COR-L47 (cell line): ENCODE measurements at places on chromosomes 1 and 21.

DNA sequence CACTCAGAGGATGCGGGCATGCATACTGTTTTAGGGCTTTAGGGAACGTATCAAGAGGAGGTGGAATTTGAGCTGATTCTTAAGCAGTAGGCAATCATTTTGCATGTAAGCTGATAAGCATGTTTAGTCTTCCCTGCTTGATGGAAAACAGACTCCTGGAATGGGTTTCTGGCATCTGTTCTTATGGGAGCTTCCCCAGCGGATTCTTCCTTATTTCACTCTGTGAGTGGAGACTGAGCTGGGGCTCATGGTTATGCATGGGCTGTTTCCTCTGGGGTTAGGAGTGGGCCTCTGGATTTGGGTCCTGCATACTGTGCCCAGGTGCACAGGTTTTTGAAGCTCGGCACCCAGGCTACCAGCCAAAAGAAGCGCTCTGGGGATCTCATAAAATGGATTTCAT, 93.4 kb downstream of the DIRAS3 start:
- DNase-seq = no peak

- DNase-seq = no peak
These were observed 26.8 kb downstream of the HSF2BP start for GRCh38 chr21:43632373-43632905.

- DNase-seq = no peak
These were observed at the start of gene C4BPB for GRCh38 chr1:207088701-207089626. TSS of gene C4BPB (plus strand) at chr1:207088860. CDS start at chr1:207089532, 672 bp downstream.

GRCh38 chr1:108113496-108113895, 86.6 kb downstream of the SLC25A24 start:
- no peak for DNase-seq

GRCh38 chr1:94417978-94418663, at the start of gene ABCD3:
TSS of gene ABCD3 (plus strand) at chr1:94418389. CDS start at chr1:94418479, 90 bp downstream.
- peak; percentile 98 for DNase-seq

GRCh38 chr1:211330282-211330936, 3.8 kb downstream of the TRAF5 start:
- DNase-seq = no peak

- no peak for DNase-seq
These were observed 3.1 kb upstream of the MOB3C start for GRCh38 chr1:46619656-46620258.

DNA sequence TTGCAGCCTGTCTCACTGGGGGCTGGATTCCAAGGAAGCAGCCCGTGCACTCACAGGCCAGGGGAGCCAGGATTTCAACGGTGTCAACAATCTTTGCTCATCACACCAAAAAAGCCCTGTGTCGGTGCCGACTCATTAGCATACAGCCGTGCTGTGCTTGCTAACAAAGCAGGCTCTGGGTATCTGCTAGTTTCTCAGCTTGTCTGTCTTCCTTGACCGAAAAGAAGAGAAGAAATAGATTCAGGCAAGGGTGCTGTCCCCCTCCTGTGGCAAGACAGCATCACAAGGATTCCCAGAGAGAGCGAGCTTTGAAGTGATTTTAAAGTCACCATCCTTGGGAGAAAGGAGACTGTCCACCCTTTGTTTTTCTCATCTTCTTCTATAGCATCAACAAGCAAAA, 214.7 kb downstream of the SDCCAG8 start:
- DNase-seq = no peak

DNA sequence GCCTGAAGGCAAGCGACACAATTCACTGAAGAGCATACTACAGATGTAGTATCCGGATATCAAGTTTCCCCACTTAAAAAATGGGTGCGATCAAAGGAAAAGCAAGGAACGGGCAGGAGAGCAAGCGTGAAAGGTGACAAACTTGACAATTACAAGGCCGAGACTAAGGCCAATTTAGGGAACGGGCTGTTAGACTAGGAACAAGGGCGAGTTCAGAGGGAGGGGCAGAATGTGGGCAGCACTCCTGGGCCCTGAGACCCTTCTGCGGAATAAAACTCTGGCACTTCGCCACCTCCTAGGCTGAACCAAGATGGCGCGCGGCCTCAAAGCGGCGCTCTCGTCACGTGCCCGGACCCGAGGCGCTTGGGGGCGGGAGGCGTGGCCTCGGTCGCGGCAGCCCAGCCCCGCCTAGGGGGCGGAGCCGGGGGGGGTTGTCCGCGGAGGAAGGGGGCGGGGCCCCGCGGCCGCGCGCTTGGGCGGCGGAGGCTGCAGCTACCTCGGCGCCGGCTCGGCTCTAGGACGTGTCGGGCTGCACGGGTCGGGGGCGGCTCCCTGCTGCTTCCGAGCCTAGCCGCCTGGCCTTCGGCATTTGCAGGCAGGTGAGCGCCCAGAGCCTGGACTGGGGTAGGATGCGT, at the start of gene PPFIA4:
TSS of gene PPFIA4 (plus strand) at position 461 of the 635 bp plus-strand sequence. CDS start 12,518 bp downstream, outside the sequence.
- peak; percentile 88 for DNase-seq

GRCh38 chr1:62428351-62428750, 8.5 kb upstream of the USP1 start:
- no peak for DNase-seq

DNA sequence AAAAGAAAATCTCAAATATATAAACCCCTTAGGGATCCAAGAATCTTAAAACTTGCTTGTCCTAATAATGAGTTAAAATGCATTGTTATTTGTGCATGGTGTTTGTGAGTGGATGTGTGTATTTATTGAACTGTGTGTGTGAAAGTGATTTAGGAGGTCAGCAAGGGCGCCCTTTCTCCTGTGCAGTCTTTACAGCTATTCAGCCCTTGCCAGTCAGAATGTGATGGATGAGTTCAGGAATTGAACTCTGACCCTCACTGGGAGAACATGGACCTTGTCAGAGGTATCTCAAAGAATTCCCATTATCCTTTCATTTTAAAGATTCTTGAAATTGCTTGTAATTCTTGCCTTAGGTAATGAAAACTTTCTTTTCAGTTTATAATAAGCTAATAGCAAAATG, 493.0 kb upstream of the ADGRL4 start:
- no peak for DNase-seq

- DNase-seq = peak; percentile 82
These were observed 19.7 kb downstream of the MFAP2 start for GRCh38 chr1:16960560-16961296.
